Islet precursor cell (in vitro differentiated cells): ENCODE measurements at places on chromosomes 5 and 9.

- peak; percentile 90 for DNase-seq
These were observed 121.6 kb upstream of the ERCC6L2 start for GRCh38 chr9:95753762-95754465.

- DNase-seq, result no peak
These were observed 3.0 kb upstream of the ACER2 start for GRCh38 chr9:19405771-19406170.

GRCh38 chr9:72597181-72597517 lies 75.7 kb downstream of the TMC1 start:
- no peak for DNase-seq

- DNase-seq, result no peak
These were observed 98.8 kb upstream of the MAMDC2 start for GRCh38 chr9:69944816-69945215.

GRCh38 chr9:77598524-77598923 lies 49.6 kb downstream of the GNA14 start:
- no peak for DNase-seq

DNA sequence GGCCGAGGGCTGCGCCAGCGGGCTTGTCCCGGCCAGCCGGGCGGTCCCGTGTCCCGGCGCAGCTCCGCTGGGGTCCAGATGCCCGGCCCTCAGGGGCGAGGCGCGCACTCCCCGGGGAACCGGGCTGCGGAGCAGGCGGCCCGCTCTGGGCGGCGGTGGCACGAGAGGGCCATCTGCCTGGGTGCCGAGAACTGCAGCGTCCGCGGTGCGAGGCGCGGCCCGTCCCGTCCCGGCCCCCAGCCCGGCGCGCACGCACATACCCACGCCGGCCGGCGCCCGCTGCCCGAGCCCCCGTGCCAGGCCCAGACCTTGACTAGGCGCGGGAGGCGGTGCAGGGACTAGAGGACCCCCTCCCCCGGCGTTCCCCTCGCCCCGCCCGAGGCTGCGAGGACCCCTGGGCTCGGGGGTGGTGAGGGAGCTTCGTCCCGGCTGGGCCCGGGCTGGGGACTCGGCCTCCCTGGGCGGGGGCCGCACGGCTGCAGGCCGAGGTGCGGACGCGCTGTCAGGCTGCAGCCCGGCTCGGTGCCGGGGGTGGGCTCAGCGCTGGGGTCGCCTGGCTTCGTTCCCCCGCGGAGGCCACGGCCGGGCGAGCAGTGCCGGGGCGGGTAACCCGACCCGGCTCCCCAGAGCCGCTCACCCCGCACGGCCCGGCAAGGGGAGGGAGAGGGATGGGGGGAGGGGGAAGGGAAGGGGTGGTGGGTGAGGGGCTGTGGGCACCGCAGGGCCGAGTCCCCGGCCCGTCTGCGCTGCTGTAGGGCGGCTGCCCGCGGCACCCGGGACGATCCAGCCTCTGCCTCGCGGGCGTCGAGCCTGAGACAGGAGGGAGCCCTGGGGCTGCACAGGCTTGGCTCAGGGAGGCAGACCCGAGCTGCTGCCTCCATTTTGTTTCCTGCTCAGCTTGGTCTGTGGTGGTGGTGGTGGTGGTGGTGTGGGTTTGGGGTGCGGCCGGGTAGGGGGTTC lies 1.2 kb upstream of the NSD1 start:
- DNase-seq, result peak; percentile 84

DNA sequence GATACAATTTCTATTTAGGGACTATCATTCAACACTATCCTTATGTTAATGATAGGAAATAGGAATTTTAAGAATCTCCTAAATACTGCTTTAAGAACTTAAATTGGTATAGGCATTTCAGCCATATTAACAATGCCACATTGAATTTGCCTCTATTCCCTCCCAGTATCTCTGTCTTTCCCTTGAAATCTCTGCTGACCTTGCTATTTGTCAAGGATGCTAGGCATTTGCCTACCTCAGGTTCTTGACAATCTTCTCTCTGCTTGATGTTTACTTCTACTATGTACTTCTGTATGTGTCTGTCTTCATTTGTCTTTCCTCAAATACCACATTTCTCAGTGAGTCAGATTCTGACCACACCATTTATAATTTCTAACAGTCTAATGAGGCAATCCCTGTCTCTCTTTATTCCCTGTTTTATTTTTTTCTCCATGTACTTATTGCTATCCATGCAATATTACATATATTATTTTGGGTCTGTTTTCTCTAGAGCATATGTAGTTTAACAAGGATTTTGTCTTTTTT lies 1461.4 kb upstream of the CDH9 start:
- no peak for DNase-seq

DNA sequence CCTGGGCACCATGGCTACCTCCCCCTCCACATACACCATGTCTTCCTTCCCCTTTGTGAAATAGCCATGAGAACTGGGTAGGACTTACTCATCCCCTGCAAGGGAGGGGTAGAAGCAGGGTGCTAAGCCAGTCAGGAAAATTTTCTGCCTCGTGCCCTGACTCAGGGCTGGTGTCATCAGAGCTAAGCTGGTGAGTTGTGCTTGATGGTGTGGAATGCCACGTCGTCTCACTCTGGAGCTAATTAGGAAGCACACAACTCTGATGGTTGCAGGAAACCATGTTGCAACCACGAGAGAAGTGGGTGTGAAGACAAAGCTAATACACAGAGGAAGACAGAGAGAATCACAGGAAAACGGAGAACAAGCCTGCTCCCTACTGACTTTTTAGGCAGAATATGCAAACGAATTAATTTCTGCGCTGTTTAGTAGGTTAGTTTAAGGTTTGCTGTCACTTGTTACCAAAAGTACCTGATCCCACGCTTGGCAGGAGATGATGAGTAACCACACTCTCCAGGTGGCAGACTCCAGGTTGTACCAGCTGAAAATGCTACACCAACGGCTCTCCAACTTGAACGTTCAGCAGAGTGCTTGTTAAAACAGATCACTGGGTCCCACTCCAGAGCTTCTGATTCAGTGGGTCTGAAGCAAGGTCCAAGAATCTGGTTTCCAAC lies 54.5 kb downstream of the STK10 start:
- peak; percentile 78 for DNase-seq

GRCh38 chr5:154614595-154614994 lies 136.6 kb upstream of the HAND1 start:
- no peak for DNase-seq

DNA sequence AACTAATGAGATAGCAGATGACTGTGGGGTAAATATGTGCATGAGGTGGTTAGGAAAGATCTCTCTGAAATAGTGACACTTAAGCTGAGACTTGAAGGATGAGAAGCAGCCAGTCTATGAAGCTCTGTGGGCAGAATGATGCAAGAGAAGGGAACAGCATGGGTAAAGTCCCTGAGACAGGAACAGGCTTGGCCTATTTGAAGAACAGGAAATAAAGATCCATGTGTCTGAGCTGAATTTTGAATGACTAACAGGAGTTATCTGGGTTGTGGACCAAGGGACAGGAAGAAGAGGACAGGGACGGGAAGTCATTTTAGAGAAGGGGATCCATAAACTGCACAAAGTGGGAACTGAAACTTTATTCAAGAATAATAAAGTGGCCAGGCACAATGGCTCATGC lies 25.6 kb upstream of the HMGCS1 start:
- DNase-seq, result no peak

- no peak for DNase-seq
These were observed 8.9 kb upstream of the PKD2L2 start for GRCh38 chr5:137880313-137880712.

- no peak for DNase-seq
These were observed 433.4 kb upstream of the TNC start for GRCh38 chr9:115551396-115551795.

- no peak for DNase-seq
These were observed 13.6 kb downstream of the FNBP1 start for GRCh38 chr9:130029223-130029973.

- no peak for DNase-seq
These were observed 351.2 kb downstream of the MLLT3 start for GRCh38 chr9:20271096-20271495.

GRCh38 chr9:80509358-80509757 lies 937.6 kb downstream of the TLE4 start:
- no peak for DNase-seq

GRCh38 chr9:78103971-78104433 lies 72.4 kb upstream of the GNAQ start:
- DNase-seq, result no peak

DNA sequence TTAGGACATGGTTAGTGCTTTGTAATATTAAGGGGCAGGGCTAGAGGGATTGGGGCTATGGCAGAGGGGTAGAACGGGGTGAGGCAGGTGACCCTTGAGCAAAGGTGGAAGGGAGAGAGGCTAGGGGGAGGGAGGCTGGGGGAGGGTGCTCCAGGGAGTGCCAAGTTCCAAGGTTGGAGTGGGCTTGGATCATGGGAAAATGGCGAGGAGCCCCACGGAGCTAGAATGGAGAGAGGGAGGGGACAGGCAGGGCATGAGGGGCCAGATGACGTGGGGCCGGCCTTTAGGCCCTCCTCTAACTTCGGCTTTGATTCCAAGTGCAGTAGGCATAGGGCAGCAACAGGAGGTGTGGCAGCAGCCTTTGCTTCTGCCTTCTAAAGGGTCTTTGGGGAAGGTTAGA lies 171.8 kb upstream of the PANK3 start:
- peak; percentile 36 for DNase-seq

- no peak for DNase-seq
These were observed 411.0 kb downstream of the MAT2B start for GRCh38 chr5:163916376-163916775.

GRCh38 chr5:115475788-115476187 lies 68.8 kb downstream of the FEM1C start:
- DNase-seq, result no peak

- peak; percentile 97 for DNase-seq
These were observed at the start of gene PSMD5 for GRCh38 chr9:120842685-120843485. Gene PSMD5, minus strand, starts transcription at chr9:120842922. Its CDS starts 13 bp downstream, at chr9:120842909.

DNA sequence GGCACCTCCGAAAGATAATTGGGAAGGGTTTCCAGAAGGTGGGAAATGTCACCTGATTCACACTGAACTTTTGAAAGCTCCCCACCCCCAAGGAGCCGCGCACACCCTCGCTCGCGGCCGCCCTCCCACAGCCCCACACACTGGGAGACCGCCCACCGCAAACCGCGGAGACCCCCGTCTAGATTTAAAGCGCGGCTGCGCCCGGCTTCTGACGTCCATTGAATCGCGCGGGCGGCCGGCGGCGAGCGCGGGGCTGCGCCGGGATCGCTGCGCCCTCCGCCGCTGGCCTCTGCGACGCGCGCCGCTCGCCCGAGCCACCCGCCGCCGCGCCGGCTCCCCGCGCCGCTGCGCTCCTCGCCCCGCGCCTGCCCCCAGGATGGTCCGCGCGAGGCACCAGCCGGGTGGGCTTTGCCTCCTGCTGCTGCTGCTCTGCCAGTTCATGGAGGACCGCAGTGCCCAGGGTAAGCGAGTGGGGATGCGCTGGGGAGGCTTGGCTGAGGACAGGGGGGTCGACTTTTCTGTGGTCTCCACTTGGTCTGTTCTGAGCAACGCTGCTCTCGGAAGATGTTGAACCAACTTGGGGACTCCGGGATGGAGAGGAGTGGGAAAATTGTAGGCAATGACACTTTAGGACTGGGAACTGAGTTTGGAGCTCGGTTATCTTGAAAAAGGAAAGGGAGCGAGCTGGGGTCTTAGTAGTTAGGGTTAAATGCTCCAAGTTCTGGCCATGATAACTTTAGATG lies at the start of gene FST:
TSS of gene FST (plus strand) at position 214 of the 743 bp plus-strand sequence. CDS start at position 377, 163 bp downstream.
- DNase-seq, result peak; percentile 65

DNA sequence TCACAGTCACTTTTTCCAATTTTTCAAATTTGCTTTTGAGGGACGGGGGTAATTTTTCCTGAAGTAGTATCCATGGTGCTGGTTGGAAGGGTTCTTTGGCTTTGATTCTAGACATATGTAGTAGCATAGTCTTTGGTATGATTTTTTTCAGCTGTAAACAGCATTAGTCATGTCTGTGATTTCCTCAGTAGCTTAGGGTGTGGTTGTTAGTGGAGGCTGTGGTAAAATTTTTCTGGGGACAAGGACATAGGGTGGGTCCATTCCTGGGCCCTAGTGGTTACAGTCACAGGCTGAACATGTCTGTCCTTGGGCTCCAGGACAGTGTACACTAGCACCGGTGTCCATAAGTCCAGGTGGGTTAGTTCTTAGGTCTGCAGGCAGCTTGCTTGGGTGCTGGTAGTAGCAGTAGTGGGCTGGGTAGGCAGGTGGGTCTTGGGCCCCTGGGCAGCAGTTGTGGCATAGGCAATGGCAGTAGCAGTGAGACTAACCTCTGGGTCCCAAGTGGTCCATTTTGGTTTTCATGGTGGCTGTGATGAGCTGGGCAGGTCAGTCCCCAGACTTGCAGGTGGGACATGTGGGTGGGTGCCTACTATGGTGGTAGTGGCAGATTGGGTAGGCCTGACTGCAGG lies 100.0 kb upstream of the CXCL14 start:
- DNase-seq, result no peak

- no peak for DNase-seq
These were observed 54.7 kb downstream of the SH3RF2 start for GRCh38 chr5:145991044-145991575.

DNA sequence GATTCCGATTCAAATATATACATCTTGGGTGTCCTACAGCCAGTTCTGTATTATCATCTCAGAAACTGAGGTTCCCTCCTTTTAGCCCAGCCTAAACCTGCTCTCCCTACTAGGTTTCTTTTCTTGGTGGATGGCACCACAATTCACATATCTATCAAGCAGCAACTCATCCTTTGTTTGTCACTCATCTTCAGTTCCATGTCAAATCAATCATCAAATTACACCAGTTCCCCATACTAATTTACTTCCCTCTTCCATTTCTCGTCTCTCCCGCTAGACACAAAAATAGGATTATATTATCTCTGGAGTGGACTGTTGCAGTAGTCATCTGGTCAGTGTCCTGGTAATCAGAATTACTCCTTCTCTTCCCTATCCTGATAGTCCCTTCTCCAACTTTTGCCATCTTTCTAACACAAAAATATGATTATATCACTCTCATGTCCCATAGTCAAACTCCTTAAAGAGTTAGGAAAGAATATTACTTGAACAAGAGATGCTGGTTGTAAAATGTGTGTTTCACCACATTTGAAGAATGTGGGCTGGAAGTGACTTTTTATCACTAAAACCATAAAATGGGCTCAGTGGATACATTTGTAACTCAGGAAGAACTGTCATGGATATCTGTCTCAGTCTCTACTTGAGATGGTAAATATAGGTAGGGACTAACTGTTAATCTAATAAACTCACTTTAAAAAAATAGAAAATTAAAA lies 69.1 kb upstream of the RICTOR start:
- no peak for DNase-seq

DNA sequence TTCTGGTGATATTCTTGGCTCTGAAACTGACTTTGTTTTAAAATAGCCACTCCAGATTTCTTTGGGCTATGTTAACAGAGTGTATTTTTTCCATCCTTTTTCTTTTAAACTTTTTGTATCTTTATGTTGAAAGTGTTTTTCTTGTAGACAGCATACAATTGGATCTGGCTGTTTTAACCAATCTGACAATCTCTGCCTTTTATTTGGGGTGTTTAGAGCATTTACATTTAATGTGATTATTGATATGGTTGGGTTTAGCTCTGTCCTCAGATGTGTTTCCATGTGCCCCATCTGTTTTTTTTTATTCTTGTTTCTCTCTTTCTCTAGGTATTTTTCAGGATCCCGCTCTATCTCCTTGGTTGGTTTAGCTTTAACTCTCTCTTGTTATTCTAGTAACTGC lies 10.7 kb downstream of the SLC6A18 start:
- DNase-seq, result no peak

- DNase-seq, result no peak
These were observed 14.7 kb downstream of the ERP44 start for GRCh38 chr9:100084128-100084453.

GRCh38 chr5:91031402-91031752 lies 351.7 kb downstream of the ARRDC3 start:
- DNase-seq, result no peak
